ENCODE measurements at places on chromosomes 3 and 15. TPM values are rescaled to one million over a fixed set of nuclear protein-coding genes. Genes with fewer than 3 reads are reported as not detected.

The SEMA5B gene
- polyA plus RNA-seq, result not detected

The FOXB1 gene
- polyA plus RNA-seq, result not detected

The PAK6 gene
- not detected for polyA plus RNA-seq

The CNTN3 gene
- 2.2 TPM for polyA plus RNA-seq

The GOLGA6L7 gene
- not detected for polyA plus RNA-seq

The MYRIP gene
- polyA plus RNA-seq, result not detected

The ITIH4 gene
- 0.26 TPM for polyA plus RNA-seq

The INSYN1 gene
- polyA plus RNA-seq, result 0.49 TPM

The FEZF2 gene
- polyA plus RNA-seq, result not detected

The LRRC31 gene
- not detected for polyA plus RNA-seq

The ATP10A gene
- 16.9 TPM for polyA plus RNA-seq

The SPATA12 gene
- polyA plus RNA-seq, result not detected

The COL8A1 gene
- 151 TPM for polyA plus RNA-seq

The TPM1 gene
- 1,623 TPM for polyA plus RNA-seq

The CCK gene
- polyA plus RNA-seq, result 0.43 TPM

The GOLGA8G gene
- not detected for polyA plus RNA-seq

The THRB gene
- polyA plus RNA-seq, result not detected

The LDHAL6B gene
- polyA plus RNA-seq, result not detected

The AGTR1 gene
- 2.2 TPM for polyA plus RNA-seq

The MYO5C gene
- 0.03 TPM for polyA plus RNA-seq

The CATSPER2 gene
- 0.41 TPM for polyA plus RNA-seq

The CHAC1 gene
- polyA plus RNA-seq, result 77.8 TPM

The DAPK2 gene
- 0.34 TPM for polyA plus RNA-seq

The LIPC gene
- 0.14 TPM for polyA plus RNA-seq

The SCG3 gene
- 0.02 TPM for polyA plus RNA-seq

The PARP9 gene
- 6.7 TPM for polyA plus RNA-seq

The TRPC1 gene
- polyA plus RNA-seq, result 5.7 TPM

The SCAANT1 gene
- not detected for polyA plus RNA-seq

The LRTM1 gene
- polyA plus RNA-seq, result not detected

The PRR20G gene
- not detected for polyA plus RNA-seq

The CHDH gene
- polyA plus RNA-seq, result 0.19 TPM

The RNF7 gene
- 98.7 TPM for polyA plus RNA-seq

The SLC28A1 gene
- polyA plus RNA-seq, result not detected

The RLBP1 gene
- polyA plus RNA-seq, result not detected

The CCR1 gene
- not detected for polyA plus RNA-seq

The FBXO40 gene
- polyA plus RNA-seq, result not detected

The CCR4 gene
- not detected for polyA plus RNA-seq

The CACNA2D3 gene
- polyA plus RNA-seq, result 0.41 TPM

The ZIC4 gene
- not detected for polyA plus RNA-seq

The HIGD2B gene
- polyA plus RNA-seq, result not detected

Data from IMR-90 (cell line).